GM20000 (cell line): ENCODE measurements at places on chromosomes 7 and 10.

DNA sequence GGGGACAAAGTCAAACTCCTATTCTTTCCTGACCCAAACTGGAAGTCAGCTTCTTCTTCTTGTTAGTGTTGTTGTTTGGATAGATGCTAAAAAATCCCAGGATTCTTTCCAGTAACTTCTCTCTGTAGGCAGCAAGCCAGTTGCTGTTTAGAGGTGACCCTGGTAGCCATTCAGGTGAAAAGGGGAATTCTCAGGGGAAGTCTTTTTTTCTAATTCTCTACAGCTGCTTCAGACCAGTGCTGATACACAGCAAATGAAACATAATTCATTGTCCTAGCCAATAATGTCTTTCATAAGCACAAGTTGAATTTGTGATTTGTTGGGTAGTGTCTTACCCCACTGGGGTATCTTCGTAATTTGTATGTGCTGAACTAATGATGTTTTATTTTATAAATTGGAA is 357.3 kb downstream of the BBS9 start:
- DNase-seq: no peak

- no peak for DNase-seq
Measured at GRCh38 chr7:124643311-124643811, 122.2 kb downstream of the GPR37 start.

DNA sequence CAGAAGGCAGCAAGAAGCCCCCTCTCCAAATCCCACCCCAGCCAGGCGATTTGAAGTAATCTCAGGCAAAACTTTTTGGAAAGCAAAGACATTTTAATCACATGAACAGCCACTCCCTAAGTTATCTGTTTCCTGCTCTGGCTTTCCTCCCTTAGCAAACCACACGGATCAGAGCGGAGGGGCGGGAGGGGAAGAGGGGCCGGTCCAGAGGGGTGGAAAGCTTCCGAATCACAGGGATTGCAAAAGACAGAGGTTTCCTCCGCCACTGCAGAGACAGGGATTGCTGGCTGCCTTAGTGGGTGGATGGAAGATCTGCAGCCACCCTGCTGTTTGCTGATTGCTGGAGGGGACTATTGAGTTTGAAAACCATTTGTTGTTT is 41.2 kb downstream of the ZCCHC24 start:
- no peak for DNase-seq

GRCh38 chr10:43410345-43410744 is 1.4 kb upstream of the HNRNPF start:
- no peak for DNase-seq
